ENCODE measurements at places on chromosomes 4 and X.

DNA sequence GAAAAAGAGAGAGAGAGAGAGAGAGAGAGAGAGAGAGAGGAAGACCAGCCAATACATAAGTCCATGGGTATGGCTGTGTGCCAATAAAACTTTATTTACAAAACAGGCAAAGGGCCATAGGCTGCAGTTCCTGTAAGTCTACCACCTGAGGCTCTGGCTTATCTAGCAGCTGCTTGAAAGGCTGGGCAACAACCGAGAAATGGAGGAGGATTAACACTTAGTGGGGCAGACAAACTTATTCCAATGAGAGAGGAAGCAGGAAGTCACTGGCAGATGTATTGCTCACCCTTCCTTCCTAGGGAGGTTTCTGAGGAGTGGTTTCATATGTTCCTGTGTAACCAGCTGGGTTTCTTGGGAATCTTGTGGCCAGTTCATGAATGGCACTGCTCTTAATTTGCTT lies 4.7 kb upstream of the GPR143 start:
- DNase-seq: no peak

- no peak for DNase-seq
Observed at GRCh38 chr4:119693126-119693525, 64.5 kb upstream of the PDE5A start.

- DNase-seq: no peak
Observed at GRCh38 chrX:69082753-69083150, 82.5 kb downstream of the PJA1 start.

DNA sequence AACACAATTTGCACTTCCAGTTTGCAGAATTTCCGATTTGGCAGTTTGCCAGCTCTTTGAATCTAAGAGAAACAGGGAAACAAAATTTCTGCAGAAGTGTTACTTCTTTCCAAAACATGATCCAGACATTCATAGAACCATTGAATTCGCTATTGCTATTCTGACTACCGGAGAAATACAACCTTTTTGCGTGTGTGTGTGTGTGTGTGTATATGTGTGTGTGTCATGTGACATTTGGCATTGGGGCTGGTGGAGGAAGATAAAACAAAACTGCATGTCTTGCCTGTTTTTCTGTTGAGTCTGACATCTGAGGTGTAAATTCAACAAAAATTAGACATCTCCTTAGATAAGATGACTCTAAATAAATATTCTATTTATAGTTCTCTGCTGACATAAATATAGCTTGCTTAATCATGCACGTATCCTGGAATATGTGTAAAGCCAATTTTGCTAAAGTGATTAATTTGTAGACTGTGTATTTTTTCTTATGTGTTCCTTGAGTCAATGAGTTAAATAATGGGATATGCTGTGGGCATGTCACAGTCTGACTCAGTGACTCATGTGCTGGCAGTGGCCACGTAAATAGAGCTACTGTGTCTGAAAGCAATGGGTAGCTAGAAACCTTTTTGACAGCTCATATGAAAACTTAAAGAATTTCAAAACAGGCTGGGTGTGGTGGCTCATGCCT lies 98.9 kb downstream of the HPGD start:
- DNase-seq: no peak

GRCh38 chr4:48064349-48064748 lies 47.8 kb downstream of the NIPAL1 start:
- no peak for DNase-seq

DNA sequence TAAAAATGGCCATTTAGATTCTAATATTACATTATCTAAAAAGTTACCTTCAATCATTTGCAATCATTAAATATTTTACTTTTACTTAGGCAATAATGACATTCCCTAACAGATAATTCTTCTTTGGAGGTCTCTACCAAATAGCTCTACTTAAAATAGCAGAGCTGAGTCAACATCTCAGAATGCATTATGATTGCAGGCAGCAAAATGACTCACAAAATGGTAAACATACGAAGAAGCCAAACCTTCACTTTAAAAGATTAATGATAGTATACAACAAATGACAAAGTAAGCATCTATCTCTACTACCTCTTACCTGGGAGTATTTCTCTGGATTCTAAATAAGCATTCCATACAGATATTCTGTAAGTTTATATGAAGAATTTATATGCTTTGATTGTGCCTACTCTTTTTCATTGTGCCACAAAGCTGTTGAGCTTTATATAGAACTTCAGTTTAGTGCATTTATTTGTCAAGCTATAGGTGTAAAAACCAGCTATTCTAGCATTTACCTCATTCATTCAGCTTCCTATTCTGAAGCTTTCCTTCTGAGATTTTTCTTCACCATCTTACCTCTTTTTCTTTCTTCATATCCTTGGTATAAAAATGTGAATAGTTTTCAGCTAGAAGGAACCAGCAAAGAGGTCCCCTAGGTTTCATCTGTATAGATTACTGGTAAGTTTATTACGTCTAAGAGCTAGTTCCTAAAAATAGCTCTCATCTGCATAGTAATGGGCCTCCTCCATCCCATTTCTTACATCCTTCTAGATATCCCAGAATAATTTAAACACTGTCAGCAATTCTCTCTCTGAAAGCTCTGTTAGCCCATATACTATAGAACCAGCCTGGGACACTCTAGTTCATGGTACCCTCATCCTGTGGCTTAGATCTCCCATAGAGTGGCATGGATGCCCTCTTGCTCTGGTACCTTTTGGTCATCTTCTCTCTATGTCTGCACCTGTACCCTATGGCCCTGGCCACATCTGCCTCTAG lies 17.2 kb upstream of the SPCS3 start:
- no peak for DNase-seq

DNA sequence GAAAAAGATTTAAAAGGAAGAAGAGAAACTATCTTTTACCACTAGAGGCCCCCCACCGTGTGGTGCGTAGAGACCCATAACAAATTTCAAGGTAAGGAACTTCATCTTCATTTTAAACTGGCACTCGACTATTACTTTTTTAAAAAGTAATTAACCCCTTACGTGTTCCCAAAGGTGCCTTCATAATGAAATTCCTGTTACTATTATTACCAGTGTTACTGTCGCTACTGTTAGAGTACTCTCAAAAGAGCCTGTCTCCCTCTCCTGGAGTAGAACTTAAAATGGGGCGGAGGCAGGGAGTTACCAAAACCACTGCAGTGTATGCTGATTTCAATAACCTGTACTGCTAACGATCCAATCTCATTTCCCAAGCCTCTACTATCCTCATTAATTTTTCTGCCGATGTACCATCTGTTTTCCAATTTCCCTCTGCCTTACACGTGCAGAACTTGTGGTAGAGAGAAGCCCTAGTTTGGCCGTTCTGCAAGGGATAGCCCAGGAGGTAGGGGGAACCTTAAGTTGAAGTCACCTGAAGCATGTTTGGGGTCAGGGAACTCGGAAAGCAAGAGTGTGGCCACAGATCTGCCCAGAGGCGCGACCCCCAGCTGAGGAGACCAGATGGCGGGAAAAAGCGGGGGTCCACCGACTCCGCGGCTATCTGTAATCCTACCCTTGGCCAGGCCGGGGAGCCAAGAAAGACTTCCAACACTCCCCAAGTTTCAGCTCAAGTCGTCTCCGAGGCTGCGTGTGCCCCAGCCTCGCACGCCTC lies 720 bp upstream of the STK26 start:
- no peak for DNase-seq

DNA sequence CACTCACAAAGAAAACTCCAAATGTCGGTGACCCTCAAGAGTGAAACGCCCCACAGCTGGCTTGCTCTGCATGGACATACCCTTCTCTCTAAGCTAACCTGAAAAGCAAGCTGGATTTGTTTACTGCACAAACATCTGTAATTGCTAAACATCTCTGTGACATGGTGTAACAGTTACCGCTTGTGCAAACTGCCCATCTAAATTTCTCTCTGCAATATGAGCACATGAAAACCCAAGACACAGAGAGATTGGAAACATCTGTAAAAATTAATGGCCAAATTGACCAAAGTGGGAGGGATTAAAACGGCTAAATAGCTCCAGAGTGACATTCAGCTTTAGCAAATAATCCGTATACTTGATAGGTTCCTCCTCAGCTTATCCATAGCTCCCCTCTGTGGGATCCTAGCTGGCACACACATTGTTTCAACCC lies 155.0 kb upstream of the MAP3K15 start:
- DNase-seq: no peak

- no peak for DNase-seq
Observed at GRCh38 chr4:52991472-52991871, 129.4 kb downstream of the RASL11B start.

DNA sequence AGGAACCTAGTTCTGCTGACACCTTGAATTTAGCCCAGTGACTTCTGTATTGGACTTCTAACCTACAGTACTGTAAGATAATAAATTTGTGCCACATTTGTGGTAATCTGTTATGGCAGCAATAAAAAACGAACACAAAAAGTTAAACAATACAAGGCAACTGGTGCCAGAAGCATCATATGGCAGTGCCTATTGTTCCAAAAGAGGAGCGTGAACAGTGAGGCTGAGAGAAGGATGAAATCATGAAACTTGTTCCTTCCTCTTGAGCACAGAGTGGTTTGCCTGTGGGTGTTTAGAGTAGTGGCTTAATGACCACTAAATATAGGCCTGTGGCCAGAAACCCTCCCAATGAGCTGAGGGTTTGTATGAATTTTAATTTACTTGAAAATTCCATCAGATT lies 69.7 kb upstream of the PGRMC2 start:
- no peak for DNase-seq

DNA sequence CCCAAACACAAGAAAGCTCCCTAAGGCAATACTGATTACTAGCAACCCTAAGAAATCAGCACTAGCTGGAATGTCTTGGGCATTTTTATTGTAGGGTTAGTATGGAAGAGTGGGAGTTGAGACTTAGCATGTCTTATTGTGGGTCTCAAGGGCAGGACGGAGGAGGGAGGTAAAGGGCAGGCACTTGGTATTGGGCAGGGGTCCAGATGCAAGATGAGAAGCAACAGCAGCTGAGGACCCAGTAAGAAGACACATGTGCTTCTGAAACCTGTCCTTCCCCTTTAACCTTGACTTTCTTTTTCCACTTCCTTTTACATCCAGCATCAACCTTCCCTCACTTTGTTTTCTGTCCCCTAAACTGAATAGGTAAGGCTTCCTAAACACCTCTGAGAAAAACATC lies 37.4 kb downstream of the LARP7 start:
- DNase-seq: no peak

- no peak for DNase-seq
Observed at GRCh38 chr4:37879365-37879764, 11.5 kb upstream of the TBC1D1 start.

DNA sequence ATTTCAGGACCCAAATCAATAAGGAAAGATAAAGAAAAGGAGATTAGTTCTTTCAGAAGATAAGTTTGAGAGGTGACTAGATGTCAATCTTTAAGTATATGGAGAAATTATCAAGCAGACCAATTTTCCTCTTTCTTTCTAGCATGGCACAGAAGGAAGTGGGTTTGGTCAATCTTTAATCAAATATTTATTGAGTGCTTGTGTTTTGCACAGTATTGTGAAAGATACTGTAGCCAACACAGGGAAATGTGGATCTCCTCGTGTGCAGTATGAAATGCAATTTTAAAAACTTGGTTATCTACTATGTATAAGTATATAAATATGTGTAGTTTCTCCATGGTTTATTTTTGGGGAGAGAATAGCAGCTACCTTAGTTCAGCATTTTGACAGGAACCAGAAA lies 655.2 kb downstream of the RAPGEF2 start:
- DNase-seq: no peak

DNA sequence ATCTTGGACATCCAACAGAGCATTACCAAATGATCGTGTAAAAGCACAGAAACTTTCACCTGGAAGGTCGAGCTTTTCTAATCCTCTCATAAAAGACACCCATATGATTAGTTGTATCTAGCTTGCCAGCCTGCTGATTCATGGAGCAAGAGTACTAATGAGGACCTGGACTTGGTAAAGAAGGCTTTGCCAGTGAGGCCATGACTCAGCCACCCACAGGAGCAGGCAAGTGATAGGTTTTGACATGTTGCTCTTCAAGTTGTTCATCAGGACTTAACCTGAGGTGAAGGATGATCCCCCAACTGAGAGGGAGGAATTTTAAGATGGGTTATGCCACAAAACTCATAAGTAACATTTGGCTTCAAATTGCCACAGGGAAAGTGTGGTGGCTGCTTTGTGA lies 24.7 kb upstream of the EPGN start:
- DNase-seq: no peak

DNA sequence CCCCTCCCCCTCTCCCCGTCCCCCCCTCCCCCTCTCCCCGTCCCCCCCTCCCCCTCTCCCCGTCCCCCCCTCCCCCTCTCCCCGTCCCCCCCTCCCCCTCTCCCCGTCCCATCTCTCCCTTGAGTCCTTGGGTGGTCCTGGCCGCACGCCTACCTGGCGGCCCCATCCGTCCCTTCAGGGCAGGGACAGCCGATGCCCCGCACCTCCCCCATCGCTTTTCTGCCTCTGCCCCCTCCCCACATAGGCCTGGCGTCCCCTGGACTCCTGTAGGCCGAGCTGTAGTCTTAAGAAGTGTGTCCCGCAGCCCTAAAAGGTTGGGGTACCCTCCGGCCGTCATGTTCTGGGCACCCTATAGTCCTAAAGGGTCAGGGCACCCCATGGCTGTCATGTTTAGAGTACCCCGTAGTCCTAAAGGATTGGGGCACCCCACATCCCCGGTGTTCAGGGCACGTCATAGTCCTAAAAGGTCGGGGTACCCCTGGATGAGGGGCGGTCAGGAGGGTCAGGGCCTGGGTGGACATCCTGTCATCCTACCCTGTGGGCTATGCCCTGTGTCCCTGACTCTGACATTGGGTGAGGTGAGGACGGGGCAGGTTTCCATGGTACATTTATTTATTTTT lies 10.8 kb upstream of the GTPBP6 start:
- DNase-seq: no peak

DNA sequence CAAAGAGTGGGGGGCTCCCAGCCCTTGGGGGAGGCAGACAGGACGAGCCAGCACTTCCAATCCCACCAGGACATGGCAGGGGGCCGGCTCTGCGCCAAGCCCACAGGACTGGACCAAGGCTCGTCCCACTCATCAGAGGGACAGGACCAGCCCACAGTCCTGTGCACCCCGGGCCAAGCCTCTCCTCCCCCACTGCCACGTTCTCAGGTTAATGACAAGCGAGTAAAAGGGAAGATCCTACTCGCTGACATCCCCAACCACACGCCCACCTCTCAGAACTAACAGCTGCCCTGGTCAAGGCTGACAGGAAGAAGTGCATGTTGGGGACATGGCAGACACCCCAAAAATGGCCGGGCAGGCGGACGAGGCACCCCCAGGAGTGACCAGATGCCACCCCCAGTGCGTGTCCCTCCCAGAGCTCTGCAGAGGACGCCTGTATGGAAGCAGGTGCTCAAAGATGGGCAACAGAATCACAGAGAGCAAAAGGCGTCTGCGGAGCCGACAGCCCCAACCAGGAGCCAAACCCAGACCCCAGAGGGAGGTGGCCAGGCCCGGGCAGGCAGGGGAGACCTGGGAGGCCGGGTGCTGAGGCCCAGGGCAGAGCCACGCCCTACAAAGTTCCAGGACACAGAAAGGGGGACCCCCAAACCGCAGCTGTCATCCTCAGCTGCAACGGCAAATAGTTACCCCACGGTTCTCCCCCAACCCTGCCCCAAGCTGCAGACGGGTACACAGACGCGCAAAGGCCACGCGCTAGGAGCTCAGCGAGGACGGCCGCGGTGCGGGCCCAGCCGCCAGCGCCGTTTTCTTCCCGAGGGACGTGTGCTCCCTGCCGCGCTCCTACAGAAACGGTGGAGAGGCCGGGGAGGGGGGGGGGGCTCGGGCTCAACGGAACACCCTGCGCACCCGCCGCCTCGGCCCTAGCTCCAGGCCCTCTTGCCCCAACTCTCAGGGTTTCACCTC lies 1.7 kb downstream of the CTBP1 start:
- DNase-seq: no peak

Measured in NCI-H1105 treated with DMSO at 0.1 percent for 48 hours (cell line).